Placental pericyte (primary cell): ENCODE measurements at places on chromosomes 16 and 17. TPM values are rescaled to one million over a fixed set of nuclear protein-coding genes. Genes with fewer than 3 reads are reported as not detected.

Gene CCT6B
- 1.1 and 5.0 TPM in 2 replicates for total RNA-seq

Gene ADAM11
- total RNA-seq, result 0.22 and 0.57 TPM in 2 replicates

Gene ACSM2A
- not detected in 2 replicates for total RNA-seq

Gene CUEDC1
- 12.5 and 23.6 TPM in 2 replicates for total RNA-seq

Gene CCL4
- total RNA-seq, result not detected in 2 replicates

Gene SPAG5
- total RNA-seq, result 2.4 and 77.9 TPM in 2 replicates

Gene TPSB2
- total RNA-seq, result not detected in 2 replicates

Gene COQ7
- total RNA-seq, result 10.3 and 20.1 TPM in 2 replicates

Gene PRAC2
- total RNA-seq, result 0.66 TPM in 1 of 2 replicates, not detected in the other
